ENCODE measurements at places on chromosomes 4 and X.
A peak's percentile ranks its signal among the peaks of the same experiment; 100 is the strongest.

DNA sequence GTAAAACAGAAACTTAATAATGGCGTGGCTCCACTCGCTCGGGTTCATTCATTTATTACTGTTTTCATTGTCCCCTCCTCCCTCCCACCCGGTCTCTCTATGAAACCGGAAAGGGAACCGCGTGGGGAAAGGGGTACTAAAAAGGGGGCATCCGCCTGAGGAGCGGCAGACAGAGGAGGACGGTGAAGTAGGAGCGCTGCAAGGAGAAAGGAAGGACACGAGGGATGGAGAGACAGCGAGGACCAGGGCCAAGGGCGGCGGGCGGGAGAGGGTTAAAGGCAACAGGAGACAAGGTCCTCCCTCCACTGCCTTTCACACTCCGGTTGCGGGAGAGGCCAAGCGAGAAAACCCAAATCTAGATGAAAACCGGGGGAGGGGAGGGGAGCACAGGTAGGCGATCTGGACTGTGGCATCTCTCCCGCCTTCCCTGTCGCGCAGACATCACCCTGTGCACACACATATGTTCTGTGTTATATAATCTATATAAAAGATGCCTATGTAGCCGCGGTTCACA, 829 bp downstream of the ELOVL6 start:
- DNase-seq, result peak; percentile 29

- no peak for DNase-seq
Measured at GRCh38 chrX:119945481-119945880, 1.9 kb upstream of the NKAP start.

GRCh38 chrX:87098477-87098876, 419.1 kb upstream of the KLHL4 start:
- no peak for DNase-seq

DNA sequence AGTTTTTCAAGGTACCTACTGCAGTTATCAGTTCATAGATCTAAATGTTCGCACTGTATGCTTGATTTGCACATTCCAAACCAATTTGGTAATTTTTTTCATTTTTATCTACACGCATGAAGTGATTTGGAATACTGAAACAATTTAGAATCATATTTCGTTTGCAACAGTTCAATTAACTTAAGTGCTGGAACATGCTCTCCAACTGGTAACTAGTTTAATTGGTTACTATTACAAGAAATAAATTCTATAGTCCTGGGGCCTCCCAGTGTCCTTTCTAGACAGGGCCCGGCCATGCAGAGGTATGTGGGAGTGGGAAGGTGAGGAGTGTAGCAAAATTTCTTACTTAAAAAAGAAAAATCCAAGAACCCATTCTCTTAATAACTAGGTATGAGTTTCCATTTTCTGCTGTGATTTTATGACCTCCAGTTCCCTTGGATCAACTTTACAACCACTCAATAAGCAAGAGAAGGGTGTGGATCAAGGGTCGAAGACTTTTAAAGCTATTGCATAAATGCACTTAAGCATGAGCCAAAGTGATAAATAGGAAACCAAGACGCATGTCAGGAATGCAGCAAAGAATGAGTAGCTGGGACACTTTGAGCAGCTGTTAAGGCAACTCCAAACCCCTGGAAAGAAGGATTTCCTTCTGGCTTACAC, 106.9 kb downstream of the PPARGC1A start:
- DNase-seq, result no peak

- no peak for DNase-seq
Measured at GRCh38 chr4:112944006-112944405, 105.4 kb upstream of the ANK2 start.
